ENCODE measurements at places on chromosomes 4 and X.
A peak's percentile ranks its signal among the peaks of the same experiment; 100 is the strongest.

DNA sequence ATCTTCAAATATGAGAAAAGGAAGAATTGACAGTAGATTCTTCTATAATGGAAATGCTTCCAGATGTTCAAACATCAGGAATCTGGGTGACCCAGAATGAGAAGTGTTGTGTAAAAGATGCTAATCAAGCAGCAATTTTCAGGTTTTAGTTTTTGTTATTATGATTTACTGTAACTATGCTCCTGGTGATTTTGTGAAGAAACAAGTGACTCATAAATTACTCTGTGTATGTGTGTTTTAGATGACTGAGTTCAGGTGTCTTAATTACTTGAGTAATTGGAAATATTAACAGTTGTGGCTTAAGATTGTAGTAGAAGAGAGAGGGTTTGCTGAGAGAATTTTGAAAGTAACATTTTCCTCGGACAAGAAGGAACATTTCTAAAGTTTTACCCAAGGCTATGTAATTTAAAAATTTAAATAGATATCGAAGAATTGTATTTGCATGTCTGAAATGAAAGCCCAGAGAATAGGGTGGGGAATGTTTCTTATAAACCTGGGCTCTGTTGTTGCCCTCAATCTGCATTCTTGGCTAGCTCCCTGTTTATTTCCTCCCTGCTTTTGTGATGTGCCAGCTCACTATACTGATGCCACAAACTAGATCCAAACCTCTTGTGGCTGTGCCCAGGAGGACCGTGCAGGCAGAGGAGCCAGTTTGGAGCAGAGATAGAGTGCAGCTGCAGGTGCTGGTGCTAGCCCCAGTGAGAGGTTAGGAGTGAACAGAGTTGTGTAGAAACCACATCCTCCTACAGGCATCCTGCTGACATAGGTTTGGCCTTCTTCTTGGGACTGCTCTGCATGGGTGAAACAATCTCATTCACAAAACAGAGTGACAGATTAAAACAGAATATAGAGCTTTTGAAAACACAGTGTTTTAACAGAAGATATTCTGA, 25.4 kb upstream of the TNIP3 start:
- DNase-seq: no peak

GRCh38 chr4:128600410-128600809, 209.1 kb upstream of the JADE1 start:
- DNase-seq: no peak

DNA sequence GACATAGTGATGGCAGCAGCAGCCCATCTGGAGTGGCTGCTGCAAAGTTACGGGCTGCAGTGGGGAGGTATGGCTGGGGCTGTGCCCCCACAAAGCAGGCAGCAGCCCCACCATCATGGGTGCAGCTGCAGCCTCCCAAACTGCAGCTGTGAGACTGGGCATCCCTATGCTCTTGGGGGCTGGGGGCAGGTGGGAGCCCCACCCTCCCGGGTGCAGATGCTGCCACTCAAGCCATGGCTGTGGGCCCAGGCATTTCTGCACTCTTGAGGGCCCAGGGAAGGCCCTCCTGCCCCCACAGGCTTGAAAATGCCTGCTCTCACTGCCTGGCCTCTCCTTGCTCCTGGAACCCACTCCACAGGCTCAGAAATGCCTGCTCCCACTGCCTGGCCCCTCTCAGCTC, 389.4 kb downstream of the TEX13C start:
- no peak for DNase-seq

GRCh38 chr4:86152454-86152853, 207.4 kb downstream of the MAPK10 start:
- no peak for DNase-seq

DNA sequence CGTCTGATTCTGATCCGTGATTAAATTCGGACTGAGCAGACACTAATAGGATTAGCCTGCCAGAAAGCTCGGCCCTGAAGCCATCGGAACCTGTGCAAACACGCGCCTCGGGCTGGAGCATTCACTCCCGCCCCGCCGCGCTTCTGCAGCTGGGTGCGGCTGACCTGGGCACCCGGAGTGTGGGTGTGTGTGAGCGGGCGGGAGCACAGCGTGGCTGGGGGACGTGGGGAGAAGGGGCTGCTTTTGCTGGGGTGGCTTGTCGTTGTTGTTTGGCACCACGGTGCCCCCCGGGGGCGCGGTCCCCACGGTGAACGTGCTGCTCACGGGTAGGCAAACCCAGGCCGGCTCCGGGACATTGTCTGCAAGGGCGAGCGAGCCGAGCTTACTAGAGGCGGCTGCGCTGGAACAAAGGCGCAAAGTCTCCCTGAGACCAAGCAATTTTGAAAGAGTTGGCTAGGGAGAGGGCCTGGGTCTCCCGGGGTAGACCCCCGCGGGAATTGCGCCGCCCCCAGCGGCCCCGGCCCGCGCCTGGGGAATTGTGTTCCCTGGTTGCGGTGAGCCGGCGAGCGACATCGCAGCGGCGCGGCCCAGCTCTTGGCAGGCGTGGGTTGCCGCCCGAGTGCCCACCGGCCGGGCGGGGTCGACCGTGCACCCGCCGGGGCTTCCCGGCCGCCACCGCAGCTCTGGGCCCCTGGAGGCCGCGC, 1.4 kb downstream of the MAMLD1 start:
- DNase-seq: peak; percentile 78

DNA sequence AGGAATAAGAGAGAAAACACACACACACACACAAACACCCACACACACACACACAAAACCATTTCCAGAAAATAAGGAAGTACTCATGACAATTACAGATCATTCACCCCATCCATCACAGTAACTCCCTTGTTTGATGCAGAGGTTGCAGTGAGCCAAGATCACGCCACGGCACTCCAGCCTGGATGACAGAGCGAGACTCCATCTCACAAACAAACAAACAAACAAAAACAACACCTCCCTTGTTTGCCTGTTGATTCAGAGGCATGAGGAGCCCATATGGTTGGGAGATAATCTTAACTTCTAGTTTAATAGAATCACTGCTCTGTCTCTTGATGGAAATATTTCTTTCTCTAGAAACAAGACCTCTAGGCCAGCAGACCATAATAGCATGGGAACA, 2043.5 kb upstream of the AGA start:
- no peak for DNase-seq

- no peak for DNase-seq
Measured at GRCh38 chr4:176193938-176194337, 1.4 kb downstream of the SPATA4 start.

- no peak for DNase-seq
Measured at GRCh38 chr4:4428966-4429875, 42.3 kb downstream of the NSG1 start.

GRCh38 chr4:118765399-118765798, 70.5 kb downstream of the SEC24D start:
- no peak for DNase-seq

DNA sequence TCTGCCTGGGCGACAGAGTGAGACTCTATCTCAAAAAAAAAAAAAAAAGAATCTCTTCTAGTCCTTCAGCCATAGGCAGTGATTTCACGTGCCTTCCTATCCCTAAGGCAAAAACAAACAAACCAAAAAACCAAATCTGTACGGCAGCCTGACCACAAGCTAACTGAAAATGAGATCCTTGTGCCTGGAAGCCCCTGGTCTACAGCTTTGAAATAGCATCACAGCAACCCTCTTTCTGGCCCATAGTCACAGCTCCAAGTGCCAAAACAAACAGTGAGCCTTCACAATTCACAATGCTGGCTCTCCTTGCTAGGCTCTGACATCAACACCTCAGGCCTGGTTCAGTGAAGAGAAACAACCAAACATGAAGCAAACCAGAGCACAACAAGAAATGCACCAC, 46.1 kb downstream of the TMEM150C start:
- DNase-seq: no peak

- no peak for DNase-seq
Measured at GRCh38 chrX:641671-642435, 11.3 kb downstream of the SHOX start.

DNA sequence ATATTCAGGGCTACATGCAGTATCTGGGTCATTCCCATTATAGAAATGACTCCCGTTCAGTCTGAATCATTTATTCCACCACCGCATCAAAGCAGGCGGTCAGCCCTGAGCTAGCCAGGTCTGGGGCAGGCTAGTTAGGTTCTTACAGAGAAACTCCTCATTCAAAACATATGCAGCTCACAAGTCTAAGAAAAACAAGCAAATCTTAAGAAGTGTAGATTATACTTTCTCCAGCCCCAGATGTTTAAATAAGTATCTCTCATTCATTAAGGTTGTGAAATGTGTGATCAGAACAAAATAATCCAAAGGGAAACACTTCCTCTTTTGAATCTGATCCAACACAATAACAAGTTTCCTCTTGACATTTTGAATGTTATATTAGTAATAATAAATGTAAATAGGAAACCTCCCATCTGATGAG, 441.9 kb downstream of the INPP4B start:
- no peak for DNase-seq

- no peak for DNase-seq
Measured at GRCh38 chr4:139419388-139419914, 34.5 kb upstream of the RAB33B start.

GRCh38 chrX:129786210-129786651, 6.5 kb downstream of the SASH3 start:
- DNase-seq: no peak

GRCh38 chr4:56870946-56871345, 36.8 kb upstream of the REST start:
- no peak for DNase-seq

DNA sequence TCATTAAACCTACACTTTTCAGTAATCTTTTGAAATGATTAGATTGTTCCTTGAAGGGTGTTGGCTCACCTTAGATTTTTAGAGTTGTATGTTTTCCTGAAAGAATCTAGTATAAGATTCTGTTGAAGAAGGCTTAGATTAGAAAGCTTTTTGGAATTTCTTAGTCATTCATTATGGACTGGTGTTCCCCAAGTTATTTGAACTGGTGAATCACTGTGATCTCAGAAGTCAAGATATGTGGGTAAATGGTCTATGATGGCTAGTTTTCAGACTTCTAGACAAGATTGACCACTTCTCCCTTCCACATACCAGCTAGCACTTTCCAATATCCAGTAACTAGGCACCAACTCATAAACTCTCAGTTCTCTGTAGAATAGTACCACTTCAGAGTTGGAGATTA, 138.1 kb downstream of the KDM6A start:
- no peak for DNase-seq

GRCh38 chr4:31043382-31044062, 323.4 kb downstream of the PCDH7 start:
- DNase-seq: no peak

DNA sequence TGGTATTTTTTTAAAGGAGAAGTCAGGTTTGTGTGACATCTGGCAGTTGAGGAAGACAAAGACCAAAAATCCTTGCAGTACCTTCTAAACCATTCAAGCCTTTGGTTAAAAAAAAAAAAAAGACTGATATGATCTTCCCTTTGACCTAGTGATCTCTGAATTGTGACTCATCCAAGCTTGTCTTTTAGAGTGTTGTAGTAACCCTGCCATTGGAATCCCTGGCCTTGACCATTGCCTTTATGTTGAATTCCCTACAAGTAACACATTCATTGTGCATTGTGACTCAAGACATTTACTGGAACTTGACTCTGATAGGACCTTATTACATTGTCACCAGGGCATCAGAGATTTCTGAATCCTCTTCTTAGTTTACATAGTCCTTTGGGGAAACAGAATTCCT, 1469.0 kb downstream of the TECRL start:
- no peak for DNase-seq

DNA sequence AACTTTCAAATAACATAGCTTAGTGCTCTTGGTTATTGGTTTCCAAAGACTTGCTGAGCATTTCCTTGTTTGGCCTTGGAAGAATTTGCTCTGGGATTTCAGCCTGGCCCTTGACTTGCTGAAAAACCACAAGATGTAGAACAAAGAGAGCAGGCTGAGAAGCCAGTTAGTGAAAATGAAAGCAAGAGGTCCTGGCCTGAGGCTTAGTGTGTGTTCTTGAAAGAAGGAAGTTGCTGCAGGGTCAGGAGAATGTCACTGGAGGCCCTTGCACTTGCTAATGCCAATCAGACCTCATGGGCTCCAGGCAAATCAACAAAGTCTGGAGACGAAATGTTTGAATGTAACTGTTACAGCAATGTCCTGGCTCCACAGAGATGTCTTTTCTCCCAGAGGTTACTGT, 79.4 kb downstream of the SYNPO2 start:
- peak; percentile 30 for DNase-seq

GRCh38 chr4:62455871-62456270, 1255.7 kb downstream of the ADGRL3 start:
- DNase-seq: no peak

DNA sequence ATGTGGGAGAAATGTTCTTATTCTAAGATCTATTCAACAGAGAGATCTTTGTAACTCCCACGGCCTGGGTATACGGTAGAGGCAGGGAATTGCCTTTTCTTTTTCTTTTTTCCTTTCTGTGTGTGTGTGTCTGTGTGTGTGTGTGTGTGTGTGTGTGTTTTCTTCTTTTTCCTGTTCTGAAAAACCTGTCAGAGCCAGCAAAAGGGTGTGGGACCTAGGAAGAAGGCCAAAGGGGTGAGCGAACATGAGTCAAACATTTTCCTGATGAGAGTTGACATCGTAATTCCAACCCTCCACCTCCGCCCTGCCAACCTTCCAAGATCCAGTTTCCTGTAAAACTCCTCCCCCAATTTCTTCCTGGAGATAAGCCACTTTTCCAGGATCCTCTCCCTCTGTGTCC, 2.8 kb upstream of the CHIC2 start:
- no peak for DNase-seq

- no peak for DNase-seq
Measured at GRCh38 chrX:154030715-154031305, 11.1 kb upstream of the IRAK1 start.

- no peak for DNase-seq
Measured at GRCh38 chrX:115652221-115652620, 91.2 kb downstream of the PLS3 start.

- DNase-seq: no peak
Measured at GRCh38 chrX:70398899-70399298, 24.2 kb upstream of the GDPD2 start.

DNA sequence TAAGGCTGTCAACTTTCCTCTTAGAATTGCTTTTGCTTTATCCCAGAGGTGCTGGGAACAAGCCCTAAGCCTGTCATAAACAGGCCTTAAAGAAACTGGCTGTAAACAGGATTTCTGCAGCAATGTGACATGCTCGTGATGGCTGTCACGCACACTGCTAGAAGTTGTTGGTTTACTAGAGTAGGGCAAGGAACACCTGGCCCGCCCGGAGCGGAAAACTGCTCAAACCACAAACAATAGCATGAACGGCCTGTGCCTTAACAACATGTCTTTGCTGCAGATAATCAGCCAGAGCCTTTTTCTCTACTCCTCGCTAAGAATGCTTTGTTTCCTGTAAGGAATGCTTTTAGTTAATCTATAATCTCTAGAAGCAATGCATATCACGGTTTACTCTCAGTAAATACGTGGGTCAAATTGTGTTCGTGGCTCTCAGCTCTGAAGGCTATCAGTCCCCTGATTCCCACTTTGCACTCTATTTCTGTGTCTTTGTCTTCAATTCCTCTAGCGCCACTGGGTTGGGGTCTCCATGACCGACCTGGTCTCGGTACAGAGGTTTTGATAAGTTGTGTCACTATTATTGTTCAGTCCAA, 318.3 kb downstream of the GLUD2 start:
- DNase-seq: no peak

GRCh38 chrX:129791961-129792570, 12.3 kb downstream of the SASH3 start:
- DNase-seq: no peak

Measured in retina (tissue), 1 donor.